Kidney (tissue), 22 donors: ENCODE measurements at places on chromosomes 1 and 21.

GRCh38 chr1:245168086-245168485 lies 13.3 kb downstream of the KIF26B start:
- no peak for DNase-seq

- no peak for DNase-seq
Observed at GRCh38 chr1:66360285-66360724, 173.6 kb upstream of the SGIP1 start.

GRCh38 chr21:20459838-20460237 lies 538.4 kb upstream of the NCAM2 start:
- DNase-seq: no peak

- no peak for DNase-seq
Observed at GRCh38 chr1:205251576-205251975, 23.8 kb downstream of the TMCC2 start.

GRCh38 chr1:225770561-225771248 lies 6.9 kb upstream of the SRP9 start:
- no peak for DNase-seq
